ENCODE measurements at places on chromosomes 3 and 15. TPM values are rescaled to one million over a fixed set of nuclear protein-coding genes. Genes with fewer than 3 reads are reported as not detected.
A peak's percentile ranks its signal among the peaks of the same experiment; 100 is the strongest.

DNA sequence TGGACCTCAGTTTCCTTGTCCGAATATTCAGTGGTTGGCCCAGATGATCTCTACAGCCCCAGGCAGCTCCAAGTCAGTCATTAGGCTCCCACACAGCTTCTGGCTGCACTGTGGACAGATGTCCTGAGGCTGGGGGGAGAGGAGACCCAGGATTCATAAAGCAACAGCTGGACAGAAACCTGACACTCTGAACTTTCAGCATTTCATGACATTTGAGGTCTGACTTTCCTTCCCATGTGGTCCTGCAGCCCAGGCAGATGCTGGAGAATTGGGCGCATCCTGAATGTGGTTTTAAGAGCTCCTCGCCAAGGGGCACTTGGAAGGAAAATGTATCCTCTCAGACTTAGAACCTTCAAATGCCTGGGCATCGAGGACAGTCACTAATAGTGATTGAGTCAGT lies 307.6 kb upstream of the LRRFIP2 start:
- peaks cover 5% of the 10 kb centered on the region for H3K36me3 ChIP-seq
- H3K27ac ChIP-seq: no peak overlapping the region
- no peaks in the 10 kb centered on the region for H3K4me1 ChIP-seq
- H3K4me3 ChIP-seq: no peak overlapping the region

GRCh38 chr3:112647122-112647521 lies 6.2 kb upstream of the CCDC80 start:
- H3K27me3 ChIP-seq: no peaks in the 10 kb centered on the region
- peaks cover 34% of the 10 kb centered on the region for H3K4me1 ChIP-seq
- no peak for DNase-seq
- no peak overlapping the region for H3K27ac ChIP-seq

DNA sequence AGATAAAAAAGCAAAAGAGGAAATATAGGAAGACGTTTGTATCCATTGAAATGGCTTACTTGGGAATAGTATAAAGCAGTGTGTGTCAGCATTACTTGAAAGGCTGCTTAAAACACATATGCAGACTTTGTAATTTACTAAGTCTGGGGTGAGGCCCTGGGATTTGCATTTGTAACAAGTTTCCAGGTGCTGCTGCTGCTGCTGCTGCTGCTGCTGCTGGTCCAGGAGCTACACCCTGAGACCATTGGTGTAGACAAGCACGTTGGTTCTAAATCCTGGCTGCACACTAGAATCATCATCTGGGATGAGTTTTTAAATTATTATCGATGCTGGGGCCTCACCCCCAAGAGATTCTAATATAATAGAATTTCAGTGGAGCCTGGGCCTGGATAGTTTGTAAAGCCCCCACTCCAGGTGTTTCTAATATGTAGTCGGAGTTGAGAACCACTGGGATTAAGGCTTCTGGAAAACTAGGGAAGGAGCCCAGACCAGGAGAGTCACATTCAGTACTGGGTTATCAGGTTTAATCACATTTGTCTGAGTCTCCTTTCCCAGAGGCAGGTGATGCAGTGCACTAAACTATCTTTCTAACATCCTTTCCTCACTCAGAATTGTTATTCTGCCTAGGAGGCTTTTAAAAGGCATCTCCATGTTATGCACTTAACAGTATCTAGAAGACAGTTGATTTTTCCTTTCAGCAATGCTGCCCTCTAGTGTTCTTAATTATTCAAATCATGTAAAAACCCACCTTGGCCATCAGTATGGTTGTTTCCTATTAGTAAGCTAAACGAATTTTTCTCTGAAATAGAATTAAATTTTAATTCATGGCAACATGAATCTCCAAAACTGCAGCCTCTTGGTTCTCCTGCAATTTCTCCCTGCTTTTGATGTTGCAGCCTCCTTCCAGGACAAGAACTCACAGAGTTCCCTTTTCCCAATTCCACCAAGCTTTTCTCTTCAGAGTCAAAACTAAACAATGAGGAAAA lies 45.4 kb downstream of the SSR3 start:
- no peaks in the 10 kb centered on the region for H3K36me3 ChIP-seq
- no peak for DNase-seq
- no peaks in the 10 kb centered on the region for H3K27me3 ChIP-seq
- H3K4me3 ChIP-seq: no peak overlapping the region
- H3K27ac ChIP-seq: no peak overlapping the region

DNA sequence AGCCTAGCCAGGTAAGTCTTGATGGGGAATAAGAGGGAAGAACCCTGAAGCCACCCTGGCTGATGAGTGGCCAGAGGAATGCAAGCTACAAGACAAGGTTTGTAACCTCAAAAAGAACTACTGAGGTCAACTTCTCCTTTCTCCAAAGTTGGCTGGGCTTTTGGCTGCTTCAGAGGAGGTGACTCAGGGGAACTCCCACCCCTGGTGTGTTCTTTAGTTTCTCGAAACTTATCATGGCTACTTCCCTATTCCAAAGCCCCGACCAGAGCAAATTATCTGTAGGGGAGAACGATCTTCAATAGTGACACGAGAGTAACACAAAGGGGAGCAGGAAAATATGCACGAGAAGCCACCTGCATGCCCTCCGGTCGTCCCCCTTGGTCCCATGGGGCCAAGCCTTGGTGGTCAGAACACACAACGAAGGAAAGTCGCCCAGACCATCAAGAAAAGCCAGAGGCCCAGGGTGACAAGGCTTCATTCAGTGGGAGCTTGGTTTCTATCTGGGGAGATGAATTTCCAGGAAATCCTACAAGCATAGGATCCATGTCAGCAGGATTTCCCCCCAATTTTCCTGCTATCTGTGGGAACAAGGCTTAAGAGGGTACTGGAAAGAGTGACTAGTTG lies 6.5 kb upstream of the BCL2A1 start:
- H3K4me3 ChIP-seq: no peak overlapping the region
- DNase-seq: no peak
- H3K27me3 ChIP-seq: no peaks in the 10 kb centered on the region
- H3K4me1 ChIP-seq: no peaks in the 10 kb centered on the region

Gene AMIGO3
- not detected for total RNA-seq

Gene SERPINI2
- total RNA-seq: 1.2 TPM

Gene TPRG1
- total RNA-seq: 2.9 TPM

- DNase-seq: no peak
- H3K36me3 ChIP-seq: no peaks in the 10 kb centered on the region
- no peak overlapping the region for H3K27ac ChIP-seq
- H3K4me1 ChIP-seq: peaks cover 53% of the 10 kb centered on the region
Measured at GRCh38 chr15:93985925-93986324, 245.4 kb upstream of the MCTP2 start.

GRCh38 chr15:90101130-90101968 lies 919 bp downstream of the IDH2 start:
- peaks cover 61% of the 10 kb centered on the region for H3K4me1 ChIP-seq
- H3K4me3 ChIP-seq: peak overlapping the region; percentile 99
- H3K36me3 ChIP-seq: no peaks in the 10 kb centered on the region
- no peak for DNase-seq
- no peaks in the 10 kb centered on the region for H3K27me3 ChIP-seq
- H3K27ac ChIP-seq: peak overlapping the region; percentile 94
